ENCODE measurements at places on chromosomes 5 and 9.

- DNase-seq, result no peak
Measured at GRCh38 chr9:127336086-127336485, 60.9 kb upstream of the SLC2A8 start.

DNA sequence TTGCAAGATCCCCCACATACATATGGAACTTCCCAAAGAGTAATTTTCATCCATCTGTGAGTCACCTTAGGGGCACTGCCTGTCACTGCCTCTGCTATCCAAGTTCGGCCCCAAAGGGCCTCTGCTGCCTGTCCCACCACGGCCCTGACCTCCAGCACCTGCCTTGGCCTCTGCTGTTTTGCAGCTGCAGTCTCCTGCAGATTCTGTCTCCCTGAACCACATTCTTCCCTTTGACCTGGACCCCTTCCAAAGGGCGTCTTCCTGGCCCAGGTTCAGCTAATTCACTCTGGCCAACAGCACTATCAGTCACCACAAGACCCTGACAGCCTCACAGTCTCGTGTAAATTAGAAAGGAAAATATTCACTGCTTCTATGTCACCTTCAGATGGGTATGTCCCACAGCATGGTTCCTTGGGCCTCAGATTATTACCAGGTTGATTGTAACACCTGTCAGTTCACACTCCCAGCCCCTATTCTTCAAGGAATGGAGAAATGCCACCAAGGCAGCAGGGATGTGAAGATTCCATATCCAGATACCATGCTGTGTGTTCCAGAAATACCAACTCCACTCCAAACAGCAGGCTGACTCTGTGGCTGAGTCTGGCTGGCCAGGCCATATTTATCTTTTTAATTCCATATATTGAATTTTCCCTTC, 479.3 kb downstream of the ARHGEF28 start:
- no peak for DNase-seq

GRCh38 chr9:11088821-11089374, 476.1 kb upstream of the PTPRD start:
- no peak for DNase-seq

GRCh38 chr9:18756712-18757125, 276.3 kb downstream of the SAXO1 start:
- DNase-seq, result no peak

GRCh38 chr5:163658702-163659567, 153.5 kb downstream of the MAT2B start:
- DNase-seq, result no peak

GRCh38 chr5:36744773-36745589, 131.6 kb upstream of the NIPBL start:
- no peak for DNase-seq
